ENCODE measurements at places on chromosomes 7 and 10.

DNA sequence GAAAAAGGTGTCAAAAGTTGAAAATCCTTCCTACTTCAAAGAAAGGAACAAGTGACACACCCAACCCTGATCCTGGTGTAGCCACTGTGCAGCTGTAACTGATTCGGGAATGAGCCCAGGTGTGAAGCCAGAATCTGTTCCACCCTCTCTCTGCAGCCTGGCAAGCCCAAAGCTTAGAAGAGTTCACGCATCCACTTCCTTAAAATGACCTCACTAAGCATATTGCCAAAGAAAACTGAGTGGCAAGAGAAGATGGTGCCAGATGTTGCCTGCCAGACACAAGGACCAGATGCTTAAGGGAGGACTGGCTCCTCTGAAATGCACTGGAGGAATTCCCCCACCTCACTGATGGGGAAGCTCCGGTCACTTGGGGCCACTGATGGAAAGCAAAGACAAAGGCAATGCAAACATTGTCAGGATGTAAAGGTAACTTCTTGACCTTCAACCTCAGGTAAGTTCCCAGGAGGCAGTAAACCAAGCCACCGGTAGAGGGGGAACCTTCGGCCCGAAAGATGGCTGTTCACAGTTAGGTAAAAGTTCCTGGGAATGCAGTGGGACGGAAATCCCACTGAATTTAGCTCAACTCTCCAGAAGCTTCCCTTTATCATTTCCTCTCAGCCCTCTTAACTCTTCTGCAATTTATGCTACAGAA lies 554.9 kb downstream of the KCNMA1 start:
- DNase-seq, result no peak

DNA sequence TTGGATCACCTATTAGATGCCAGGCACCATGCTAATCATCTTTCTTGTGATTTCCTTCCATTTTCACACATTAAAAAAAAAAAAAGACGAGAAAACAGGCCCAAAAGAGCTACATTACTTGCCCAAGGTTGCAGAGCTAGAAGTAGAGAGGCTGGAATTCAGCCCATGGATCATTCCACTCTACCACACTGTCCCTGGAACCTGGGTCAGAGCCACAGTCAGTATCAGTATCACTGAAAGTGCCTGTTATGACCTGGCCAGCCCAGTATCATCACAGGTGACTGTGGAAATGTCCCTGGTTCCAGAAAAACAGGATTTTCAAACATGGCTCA lies 3.3 kb upstream of the FLNC start:
- no peak for DNase-seq

DNA sequence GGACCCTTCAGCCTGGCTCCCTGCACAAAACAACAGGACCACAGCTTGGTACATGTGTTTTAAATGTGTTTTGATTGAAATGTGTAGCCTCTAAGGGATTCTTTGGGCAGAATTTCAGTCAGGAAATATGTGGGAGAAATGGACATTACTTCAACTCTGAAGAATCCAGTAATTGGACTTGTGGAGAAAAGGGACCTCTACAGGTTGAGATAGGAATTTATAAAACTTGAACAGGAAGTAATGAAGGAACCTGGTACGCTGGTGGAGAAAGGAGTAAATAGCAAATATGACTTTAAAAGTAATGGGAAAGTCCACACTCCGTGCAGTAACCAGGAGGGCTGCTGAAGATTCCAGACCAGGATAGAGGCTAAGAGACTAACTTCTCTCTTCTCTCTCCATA lies 220.5 kb downstream of the LHFPL3 start:
- DNase-seq, result no peak

GRCh38 chr10:127306479-127306878 lies 110.1 kb upstream of the INSYN2A start:
- DNase-seq, result no peak

GRCh38 chr10:11679946-11680345 lies 62.2 kb upstream of the ECHDC3 start:
- DNase-seq, result no peak

DNA sequence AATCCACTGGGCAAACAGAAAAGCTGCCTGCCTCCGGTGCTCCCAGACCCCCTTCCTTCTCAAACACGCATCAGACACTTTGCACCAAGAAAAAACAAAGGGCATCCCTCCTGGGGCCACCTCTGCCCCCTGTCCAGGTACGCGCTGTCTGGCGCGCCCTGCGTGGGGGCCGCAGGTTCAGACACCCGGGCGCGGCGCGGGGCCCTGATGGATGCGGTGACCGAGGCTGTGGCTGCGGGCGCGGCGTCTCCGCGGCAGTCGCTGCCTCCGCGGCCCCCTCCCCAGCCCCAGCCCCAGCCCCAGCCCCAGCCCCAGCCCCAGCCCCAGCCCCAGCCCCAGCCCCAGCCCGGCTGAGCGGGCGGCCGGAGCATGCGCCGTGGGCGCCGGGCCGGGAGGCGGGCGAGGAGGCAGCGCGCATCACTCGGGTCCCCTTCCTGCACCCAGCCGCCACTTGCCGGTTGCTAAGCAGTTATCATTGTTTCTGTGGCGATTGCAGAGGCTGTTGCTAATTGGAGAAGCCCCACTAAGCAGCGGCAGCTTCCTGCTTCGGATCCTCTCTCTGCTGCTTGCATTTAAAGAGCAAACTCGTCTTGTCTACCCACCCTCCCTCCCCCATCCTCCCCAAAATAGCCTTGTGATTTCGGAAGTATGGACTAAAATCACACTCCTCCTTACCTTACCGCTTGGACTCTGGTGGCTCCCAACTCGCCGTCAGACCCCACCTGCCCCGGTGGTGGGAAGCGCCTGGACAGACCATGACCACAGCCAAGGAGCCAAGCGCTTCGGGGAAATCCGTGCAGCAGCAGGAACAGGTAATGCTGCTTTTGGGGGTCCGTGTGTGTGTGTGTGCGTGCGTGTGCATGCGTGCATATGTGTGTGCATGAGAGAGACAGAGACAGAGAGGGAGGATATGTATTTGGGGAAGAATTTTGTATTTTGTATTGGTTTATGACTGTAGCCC lies 252.8 kb downstream of the DPP6 start:
- no peak for DNase-seq

DNA sequence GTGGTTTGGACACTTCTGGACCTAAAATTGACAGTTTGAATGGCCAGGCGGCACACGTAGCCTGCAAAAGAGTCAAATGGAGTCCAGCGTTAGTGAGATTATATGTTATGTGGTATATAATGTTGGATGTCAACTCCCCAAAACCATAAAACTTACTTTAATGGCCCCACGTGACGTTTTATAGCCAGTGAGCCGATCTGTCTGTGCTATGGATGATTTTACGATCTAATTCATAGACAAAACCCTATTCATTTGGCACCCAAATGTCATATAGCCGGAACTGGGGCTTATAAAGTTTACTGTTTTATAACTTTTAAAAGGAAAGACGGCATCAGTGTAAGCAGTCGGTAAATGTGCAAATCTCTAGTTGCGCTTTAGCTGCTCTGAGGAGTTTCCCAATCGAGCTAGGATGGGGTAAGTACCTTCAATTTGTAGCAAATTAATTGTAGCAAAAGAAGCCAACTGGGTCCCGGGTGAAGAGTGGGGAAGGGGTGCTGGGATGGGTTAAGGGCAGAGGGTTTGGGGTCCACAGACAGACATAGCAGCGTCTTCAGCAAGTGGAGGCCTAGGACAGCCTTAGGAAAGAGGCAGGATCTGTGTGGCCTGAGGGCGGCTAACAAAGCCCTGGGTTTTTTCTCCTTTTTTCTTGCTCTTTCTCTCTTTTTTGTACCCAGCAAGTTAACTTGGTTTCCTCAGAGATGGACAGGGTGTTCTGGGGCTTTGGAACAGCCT lies 3.2 kb downstream of the HOXA5 start:
- DNase-seq, result no peak

GRCh38 chr7:113831556-113831955 lies 87.3 kb downstream of the PPP1R3A start:
- no peak for DNase-seq

DNA sequence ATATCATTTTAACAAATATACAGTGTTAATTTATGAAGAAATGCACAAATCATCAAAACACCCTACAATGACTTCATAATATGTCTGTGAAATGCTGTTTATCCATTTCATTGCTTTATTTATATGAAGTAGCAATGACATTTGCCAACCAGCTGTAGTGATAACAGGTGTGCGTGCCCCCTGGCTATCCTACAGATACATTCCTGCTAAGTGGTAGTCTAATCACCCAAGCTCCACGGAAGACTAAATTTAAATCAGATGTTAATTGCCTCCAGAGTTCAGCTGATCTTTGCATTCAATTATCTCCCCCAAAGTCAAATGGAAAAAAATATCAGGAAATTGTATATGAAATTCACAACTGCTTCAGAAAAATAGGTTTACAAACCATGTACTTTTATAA lies 1164.2 kb upstream of the LRRN3 start:
- DNase-seq, result no peak

DNA sequence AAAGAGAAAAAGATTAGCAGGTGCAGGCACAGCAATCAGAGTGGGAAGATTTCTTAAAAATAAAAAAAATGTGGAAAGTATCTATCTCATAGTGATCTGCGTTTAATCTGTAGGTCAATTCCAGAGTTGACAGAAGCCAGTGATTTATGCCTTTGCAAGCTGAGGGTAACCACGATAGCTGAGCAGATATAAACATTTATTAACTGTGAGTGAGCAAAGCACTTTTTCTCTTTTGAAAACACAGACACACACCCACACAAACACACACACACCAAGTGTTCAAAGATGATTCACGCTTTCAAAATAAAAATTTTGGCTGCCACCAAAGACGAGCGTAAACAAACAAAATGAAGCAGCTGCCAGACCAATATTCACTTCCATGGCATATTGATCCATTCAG lies 243.2 kb upstream of the SLC26A5 start:
- DNase-seq, result no peak

DNA sequence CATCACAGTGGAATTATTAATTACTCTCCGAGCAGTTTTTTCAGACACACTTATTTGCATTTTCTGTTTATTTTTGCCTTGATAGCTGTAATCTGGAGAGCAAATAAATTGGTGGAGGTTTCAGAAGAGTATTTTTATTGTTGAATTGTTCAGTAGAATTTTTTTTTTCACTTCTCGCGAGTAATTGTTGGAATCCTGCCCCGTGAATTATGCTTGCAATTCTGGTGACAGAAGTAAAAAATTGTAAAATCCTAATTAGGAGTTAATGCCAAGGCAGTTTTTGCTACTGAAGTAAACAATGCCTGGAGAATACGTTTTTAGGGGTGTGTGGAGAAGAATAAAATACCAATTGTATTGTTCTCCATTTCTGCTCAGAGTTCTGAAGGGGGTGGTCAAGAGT lies 88.2 kb downstream of the AOAH start:
- DNase-seq, result no peak

- no peak for DNase-seq
Observed at GRCh38 chr7:2191016-2191415, 41.7 kb downstream of the MAD1L1 start.

- no peak for DNase-seq
Observed at GRCh38 chr10:109343293-109343692, 580.0 kb downstream of the XPNPEP1 start.

DNA sequence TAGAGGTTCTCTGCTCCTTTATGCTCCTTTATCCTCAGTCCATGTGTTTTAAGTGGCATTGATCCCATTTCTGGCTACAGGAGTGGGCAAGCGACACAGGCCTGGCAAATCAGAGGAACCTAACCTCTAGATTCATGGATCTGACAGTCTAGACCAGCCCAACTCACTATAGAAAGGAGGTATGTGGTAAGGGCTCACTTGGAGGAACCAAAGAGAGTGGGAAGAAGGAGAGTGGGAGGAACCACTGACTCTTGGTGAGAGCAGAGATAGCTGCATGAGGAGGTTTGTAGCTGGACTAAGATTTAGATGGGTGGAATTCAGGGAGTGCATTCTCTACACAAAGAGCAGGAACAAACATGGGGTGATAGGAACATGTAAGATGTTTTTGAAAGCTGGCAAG lies 11.6 kb upstream of the FRAT1 start:
- no peak for DNase-seq

DNA sequence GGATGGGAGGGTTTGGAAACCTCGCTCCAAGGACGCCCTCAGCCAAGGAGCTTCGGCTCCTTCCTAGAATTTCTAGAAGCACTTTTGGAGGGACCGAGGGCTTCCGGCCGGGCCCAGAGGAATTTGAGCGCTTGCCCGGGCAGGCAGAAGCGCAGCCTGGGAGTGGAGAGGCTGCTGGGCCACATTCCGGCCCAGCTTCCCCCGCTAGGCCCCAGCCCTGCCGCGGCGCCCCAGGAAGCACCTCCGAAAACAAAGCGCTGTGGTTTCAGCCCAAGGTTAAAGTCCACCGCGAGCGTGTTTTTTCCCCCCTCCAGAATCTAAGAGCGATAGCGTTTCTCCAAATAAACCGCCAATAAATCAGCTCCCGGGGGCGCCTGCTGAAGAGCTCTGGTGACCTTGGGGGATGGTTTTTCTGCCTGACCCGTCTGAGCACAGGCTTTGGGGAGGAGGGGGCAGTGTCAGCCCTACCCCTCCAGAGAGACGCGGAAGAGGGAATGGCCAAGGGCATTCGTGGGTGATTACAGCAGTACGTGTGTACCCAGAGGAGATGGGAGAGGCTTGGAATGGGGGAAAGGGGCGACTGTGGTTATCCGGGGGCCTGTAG lies 5.7 kb upstream of the TNRC18 start:
- peak; percentile 70 for DNase-seq

- DNase-seq, result no peak
Observed at GRCh38 chr10:11551916-11552602, 59.4 kb downstream of the USP6NL start.

- no peak for DNase-seq
Observed at GRCh38 chr7:129830949-129831348, 121.8 kb downstream of the UBE2H start.

GRCh38 chr10:27680006-27680557 lies 65.5 kb downstream of the MKX start:
- peak; percentile 12 for DNase-seq

DNA sequence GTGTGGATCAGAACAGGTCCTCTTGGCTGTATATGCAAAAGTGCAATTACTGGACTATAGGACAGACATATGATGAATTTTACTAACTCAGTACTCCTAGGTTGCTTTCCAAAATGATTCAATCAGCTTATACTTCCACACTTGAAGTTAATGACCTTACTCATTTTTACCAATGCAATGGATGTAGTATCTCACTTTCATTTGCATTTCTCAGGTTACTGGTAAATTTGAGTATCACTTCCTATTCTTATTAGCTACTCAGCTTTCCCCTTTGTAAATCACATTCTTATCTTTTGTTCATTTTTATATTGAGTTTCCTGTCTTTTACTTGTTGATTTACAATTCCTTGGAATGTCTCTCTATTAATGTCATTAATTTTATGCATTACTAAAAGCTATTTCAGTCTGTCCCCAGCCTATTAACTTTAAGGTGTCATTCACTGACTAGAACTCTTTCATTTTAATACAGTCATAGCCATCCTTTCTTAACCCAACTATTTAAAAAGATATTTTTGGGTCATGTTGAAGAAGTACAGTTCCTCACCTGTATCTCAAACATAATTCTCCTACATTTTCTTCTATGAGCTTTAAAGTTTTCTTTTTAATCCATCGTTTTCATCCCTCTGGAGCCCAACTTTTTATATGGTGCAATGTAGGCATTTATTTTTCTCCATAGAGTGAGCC lies 88.6 kb downstream of the VIM start:
- DNase-seq, result no peak

- no peak for DNase-seq
Observed at GRCh38 chr7:133428326-133428725, 175.4 kb downstream of the EXOC4 start.

Data from thyroid gland (tissue), 4 donors.